ENCODE measurements at places on chromosomes 3 and 15. TPM values are rescaled to one million over a fixed set of nuclear protein-coding genes. Genes with fewer than 3 reads are reported as not detected.

- DNase-seq, result no peak
Observed at GRCh38 chr3:53166781-53167291, 5.8 kb downstream of the PRKCD start.

DNA sequence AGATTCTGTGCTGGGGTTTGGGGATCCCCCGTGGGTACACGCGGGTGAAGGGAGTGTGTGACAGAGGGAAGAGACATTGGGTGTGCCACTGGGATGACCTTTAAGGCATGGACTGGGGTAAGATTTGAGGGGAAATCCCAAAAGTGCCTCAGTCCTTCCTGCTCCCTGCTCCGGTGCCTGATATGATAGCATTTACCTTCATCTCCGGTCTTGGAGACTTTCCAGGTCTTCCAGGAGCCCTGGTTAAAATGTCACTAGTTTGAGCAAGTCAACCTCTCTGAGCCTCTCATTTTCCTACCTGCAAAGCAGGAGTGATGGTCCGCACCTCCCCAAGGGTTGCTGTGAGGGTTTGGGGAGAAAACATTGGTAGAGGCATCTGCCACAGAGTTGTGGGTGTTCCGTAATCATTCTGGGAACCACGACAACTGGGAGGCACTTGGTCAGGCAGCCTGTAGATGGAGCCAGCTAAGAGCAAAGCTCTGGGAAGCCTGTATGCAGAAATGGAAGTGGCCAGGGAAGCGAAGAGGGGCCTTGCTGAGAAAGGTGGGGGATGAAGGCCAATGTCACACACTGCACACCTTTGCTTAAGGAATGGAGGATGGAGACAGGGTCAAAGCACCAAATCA lies 33.9 kb upstream of the KIF23 start:
- no peak for DNase-seq

Gene PLA2G4E
- polyA plus RNA-seq, result 0.03 TPM

Gene GOLGA8A
- 35.5 TPM for polyA plus RNA-seq

- DNase-seq, result no peak
Observed at GRCh38 chr3:46904303-46905212, 27.0 kb downstream of the PTH1R start.

- DNase-seq, result no peak
Observed at GRCh38 chr3:170437696-170438407, 19.2 kb downstream of the CLDN11 start.

DNA sequence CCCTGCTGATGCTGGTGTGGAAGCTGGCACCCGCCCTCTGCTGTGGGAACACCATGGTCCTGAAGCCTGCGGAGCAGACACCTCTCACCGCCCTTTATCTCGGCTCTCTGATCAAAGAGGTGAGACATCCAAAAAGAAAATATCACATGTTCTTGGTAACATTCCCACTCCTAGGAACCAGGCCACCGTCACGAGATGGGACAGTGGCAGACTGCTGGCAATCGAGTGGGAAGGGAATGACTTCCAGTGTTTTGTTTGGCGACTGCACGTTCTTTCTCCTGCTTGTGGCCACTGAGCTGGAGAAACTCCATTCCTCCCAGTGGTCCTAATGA lies 14.3 kb downstream of the ALDH1A3 start:
- DNase-seq, result no peak

GRCh38 chr3:69999140-70000027 lies at the start of gene SAMMSON:
Gene SAMMSON (plus strand): TSS chr3:69999733.
- DNase-seq, result no peak

GRCh38 chr3:161406594-161407555 lies 35.6 kb upstream of the SPTSSB start:
- no peak for DNase-seq

Gene SYNPR
- polyA plus RNA-seq, result not detected

Gene WDR93
- 2.4 TPM for polyA plus RNA-seq

Gene CHRM5
- polyA plus RNA-seq, result 0.24 TPM

Gene GPR27
- polyA plus RNA-seq, result 7.5 TPM

DNA sequence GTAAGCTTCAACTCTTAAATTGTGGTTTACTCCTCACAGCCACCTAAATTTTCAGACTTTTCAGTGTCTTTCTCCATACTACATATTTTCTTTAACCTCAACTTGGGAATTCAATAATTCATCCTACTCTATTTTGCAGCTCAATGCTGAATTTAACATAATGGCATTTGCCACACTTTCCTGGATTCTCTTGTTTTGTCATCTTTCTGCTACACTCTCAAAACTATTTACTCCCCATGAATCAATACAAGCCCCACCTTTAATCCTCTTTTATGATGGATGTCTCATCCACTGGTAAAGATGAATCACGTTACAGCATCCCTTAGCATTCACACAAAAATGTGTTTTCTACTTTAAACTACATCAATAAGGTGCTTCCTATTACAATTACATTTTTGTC lies 19.6 kb upstream of the CHMP2B start:
- DNase-seq, result no peak

DNA sequence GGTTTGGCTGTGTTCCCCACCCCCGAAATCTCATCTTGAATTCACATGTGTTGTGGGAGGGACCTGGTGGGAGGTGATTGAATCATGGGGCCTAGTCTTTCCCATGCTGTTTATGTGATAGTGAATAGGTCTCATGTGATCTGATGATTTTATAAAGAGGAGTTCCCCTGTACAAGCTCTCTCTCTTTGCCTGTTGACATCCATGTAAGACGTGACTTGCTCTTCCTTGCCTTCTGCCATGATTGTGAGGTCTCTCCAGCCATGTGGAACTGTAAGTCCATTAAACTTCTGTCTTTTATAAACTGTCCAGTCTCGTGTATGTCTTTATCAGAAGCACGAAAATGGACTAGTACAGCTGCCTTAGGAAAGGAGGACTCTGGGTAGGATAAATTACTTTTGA lies 976.7 kb downstream of the MCTP2 start:
- no peak for DNase-seq

Gene ASB14
- polyA plus RNA-seq, result 1.7 TPM

- no peak for DNase-seq
Observed at GRCh38 chr3:67437090-67437489, 217.3 kb downstream of the SUCLG2 start.

- DNase-seq, result no peak
Observed at GRCh38 chr3:149839896-149840295, 26.9 kb downstream of the RNF13 start.

- no peak for DNase-seq
Observed at GRCh38 chr3:139521144-139521543, 18.4 kb downstream of the RBP1 start.

Gene MYO5C
- polyA plus RNA-seq, result 16.2 TPM

DNA sequence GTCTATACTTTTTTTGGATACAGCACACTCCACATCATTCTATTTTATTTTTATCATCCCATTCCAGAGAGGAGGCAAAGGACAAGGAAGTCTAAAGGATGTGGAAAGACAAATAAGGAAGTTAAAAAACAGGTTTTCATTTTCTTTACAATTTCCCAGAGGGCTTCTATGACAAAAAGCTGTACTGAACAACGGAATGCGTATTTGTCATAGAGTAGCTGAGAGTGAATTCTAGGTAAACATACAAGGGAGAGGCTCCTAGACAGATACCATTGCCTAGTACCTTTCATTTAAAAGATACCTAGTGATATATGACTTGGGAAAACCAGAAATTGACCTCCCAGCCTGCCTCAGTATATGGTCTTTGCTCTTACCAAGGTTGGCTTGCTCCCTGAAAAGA lies 341.7 kb downstream of the FHIT start:
- no peak for DNase-seq

Gene C3orf85
- polyA plus RNA-seq, result 14.4 TPM

DNA sequence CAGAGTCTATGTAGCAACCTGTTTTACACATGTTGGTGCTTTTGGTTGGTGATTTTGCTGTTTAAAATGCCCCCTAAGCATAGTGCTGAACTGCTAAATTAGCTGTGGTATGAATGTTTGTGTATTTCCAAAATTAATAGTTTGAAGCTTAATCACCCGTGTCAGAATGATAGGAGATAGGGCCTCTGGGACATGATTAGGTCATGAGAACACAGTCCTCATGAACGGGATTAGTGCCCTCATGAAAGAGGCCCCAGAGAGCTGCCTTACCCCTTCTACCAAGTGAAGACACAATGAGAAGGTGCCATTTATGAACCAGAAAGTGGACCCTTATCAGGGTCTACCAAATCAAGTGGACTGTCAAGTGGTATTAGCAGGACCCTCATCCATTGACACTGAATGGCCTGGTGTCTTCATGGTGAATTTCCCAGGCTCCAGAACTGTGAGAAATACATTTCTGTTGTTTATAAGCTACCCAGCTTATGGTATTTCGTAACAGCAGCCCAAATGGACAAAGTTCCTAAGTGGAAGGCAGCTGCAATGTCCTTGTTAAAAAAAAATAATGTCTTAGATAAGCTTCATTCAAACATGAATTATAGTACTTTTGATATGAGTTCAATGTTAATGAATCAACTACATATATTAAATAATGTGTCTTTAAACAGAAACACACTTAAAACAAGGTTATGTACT lies 37.7 kb upstream of the FRMD4B start:
- no peak for DNase-seq

Gene NOX5
- polyA plus RNA-seq, result 0.55 TPM

DNA sequence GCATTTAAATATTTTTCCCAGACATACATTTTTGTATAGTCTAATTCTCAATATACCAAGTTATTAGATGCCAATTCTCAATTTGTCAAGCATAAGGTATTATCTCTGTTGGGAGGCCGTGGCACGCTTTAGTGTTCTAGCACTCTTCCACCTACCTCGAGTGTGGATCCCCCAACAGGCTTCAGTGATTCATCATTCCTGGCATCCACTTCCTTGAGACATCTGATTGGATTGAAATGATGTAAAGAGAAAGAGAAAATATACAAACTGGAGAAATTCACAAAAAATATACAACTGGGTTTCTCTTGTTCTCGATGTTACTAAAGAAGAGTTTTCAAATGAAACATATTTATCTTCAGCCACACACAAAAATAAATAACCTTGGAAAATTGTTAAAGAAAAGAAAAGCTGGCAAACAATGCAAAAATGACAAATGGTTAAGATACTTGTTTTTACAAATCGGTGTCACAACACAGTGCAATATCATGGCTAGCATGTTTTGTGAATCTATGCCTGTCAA lies 218.0 kb upstream of the CDIN1 start:
- no peak for DNase-seq

Gene KY
- 1.6 TPM for polyA plus RNA-seq

DNA sequence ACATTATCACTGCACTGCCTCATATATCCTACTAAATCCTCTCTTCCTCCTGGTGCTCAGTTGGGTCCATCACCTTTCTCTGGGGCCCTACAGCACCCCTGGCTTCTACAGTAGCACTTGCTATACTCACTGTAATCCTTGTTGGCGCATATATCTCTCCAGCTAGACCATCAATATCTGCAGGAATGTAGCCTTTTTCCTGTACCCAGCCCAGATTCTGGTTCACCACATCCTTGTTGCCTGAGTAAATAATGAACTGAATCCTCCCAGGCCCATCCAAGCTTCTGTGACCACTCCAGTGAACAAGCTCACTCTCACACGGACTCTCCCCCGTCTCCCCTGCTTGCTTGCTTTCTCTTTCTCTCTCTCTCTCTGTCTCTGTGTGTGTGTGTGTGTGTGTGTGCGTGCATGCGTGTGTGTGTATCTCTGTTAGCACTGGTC lies 62.5 kb upstream of the LIPC start:
- DNase-seq, result no peak

- DNase-seq, result no peak
Observed at GRCh38 chr3:2838546-2839157, 271.5 kb downstream of the IL5RA start.

DNA sequence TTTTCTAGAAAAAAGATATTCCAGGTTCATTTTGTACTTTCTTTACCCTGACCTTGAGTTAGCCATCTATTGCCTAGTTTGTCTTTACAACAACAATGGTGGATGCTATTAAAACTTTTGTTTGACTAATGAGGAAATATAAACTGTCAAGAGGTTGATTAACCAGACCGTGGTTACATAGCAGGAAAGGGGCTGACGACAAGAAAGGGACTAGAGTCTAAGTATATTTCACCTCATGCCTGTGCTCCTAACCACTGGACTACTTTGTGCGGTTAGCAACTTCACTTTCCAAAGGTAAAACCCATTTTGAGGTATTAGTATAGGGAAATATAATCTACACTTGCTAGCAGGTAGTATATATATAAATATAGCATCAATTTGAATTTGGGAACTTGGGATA lies 327.1 kb downstream of the SATB1 start:
- DNase-seq, result no peak

Gene GOLGA8J
- polyA plus RNA-seq, result 1.6 TPM

GRCh38 chr3:58158442-58159153 lies 52.2 kb downstream of the DNASE1L3 start:
- no peak for DNase-seq

Gene KIF15
- polyA plus RNA-seq, result 22.0 TPM

DNA sequence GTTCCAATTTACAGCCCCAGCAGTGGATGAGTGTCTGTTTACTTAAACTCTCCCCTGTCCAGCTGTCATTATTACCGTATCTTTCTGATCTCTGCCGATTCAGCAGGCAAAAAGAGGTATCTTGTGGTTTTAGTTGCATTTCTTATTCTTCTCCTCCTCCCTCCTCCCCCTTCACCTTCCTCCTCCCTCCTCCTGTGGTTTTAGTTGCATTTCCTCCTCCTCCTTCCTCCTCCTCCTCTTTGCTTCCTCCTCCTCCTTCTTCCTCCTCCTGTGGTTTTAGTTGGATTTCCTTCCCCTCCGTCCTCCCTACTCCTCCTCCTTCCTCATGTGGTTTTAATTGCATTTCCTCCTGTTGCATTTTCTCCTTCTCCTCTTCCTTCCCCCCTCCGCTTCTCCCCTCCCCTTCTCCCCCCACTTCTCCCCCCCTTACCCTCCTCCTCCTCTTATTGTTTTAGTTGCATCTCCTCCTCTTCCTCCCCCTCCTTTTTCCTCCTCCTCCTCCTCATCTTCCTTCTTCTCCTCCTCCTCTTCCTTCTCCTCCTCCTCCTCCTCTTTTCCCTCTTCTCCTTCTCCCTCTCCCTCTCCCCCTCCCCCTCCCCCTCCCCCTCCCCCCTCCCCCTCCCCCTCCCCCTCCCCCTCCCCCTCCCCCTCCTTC lies 25.3 kb upstream of the VPS33B start:
- no peak for DNase-seq

GRCh38 chr3:140186421-140186920 lies 251.5 kb downstream of the CLSTN2 start:
- peak; percentile 7 for DNase-seq

DNA sequence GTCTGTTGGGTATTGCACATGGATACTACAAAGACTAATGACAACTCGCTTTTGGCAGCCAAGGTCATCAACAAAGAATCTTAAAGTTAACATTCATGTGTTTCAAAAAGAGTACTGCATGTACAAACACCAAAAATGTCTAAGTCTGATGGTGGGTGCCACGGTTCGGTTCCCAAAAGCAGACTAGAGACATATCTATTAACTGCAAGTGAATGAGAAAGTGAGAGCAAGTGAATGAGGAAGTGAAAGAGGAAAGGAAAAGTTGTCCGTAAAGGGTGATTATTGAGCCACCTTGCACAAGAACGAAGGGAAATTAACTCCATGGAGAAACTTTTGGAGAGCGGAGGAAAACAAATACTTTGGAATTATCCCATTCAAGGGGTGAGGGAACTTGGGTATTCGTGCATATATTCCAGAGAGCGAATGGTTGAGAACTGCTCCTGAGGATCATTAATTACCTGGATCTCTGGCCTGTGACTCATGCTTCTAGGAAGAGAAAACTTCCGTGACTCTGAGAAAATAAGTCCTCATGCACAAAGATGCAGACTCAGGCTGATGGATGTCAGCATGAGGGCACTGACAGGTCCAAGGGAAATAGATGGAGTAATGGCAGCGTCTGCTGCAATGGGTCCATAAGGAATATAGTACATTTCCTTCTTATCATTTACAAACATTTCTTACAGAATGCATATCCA lies 336.5 kb upstream of the TGFBR2 start:
- DNase-seq, result no peak

Gene DTX3L
- polyA plus RNA-seq, result 13.7 TPM
